Naive thymus-derived CD8-positive, alpha-beta T cell (primary cell): ENCODE measurements at places on chromosomes 7 and 10.

DNA sequence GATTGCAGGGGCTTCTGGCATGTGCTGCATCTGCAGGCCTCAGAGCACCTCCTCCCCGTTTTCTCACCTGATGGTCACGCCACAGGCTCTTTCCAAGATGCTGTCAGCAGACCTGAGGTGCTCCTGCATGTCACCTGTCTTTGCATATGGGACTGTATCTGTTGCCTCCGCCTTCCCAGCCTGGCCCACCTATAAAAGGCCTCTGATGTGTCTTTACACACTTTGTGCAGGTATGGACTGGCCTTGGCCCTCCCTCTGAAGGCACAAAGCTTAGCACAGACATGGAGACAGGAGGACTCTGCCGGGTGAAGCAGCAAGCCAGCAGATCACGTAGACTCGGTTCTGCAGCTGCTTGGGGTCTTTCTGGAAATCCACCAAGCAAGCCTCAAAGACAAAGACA lies 220.9 kb upstream of the PPP2R2D start:
- peaks cover 35% of the 10 kb centered on the region for H3K27me3 ChIP-seq
- H3K4me3 ChIP-seq = no peak overlapping the region
- no peak overlapping the region for H3K27ac ChIP-seq
- DNase-seq = no peak

GRCh38 chr10:33334153-33334804 lies at the start of gene NRP1:
TSS of gene NRP1 (minus strand) at chr10:33334667. CDS start at chr10:33334382, 285 bp downstream.
- DNase-seq = peak; percentile 4
- peaks cover 42% of the 10 kb centered on the region for H3K27me3 ChIP-seq
- no peaks in the 10 kb centered on the region for H3K36me3 ChIP-seq

- H3K27me3 ChIP-seq = no peaks in the 10 kb centered on the region
- no peak for DNase-seq
- H3K36me3 ChIP-seq = no peaks in the 10 kb centered on the region
- H3K4me1 ChIP-seq = no peaks in the 10 kb centered on the region
- no peak overlapping the region for H3K4me3 ChIP-seq
Measured at GRCh38 chr7:81777697-81778096, 7.8 kb upstream of the HGF start.

- DNase-seq = no peak
- H3K36me3 ChIP-seq = no peaks in the 10 kb centered on the region
- H3K4me3 ChIP-seq = no peak overlapping the region
- no peaks in the 10 kb centered on the region for H3K27me3 ChIP-seq
- H3K4me1 ChIP-seq = peaks cover 8% of the 10 kb centered on the region
Measured at GRCh38 chr10:110797416-110797815, 74.3 kb upstream of the PDCD4 start.

DNA sequence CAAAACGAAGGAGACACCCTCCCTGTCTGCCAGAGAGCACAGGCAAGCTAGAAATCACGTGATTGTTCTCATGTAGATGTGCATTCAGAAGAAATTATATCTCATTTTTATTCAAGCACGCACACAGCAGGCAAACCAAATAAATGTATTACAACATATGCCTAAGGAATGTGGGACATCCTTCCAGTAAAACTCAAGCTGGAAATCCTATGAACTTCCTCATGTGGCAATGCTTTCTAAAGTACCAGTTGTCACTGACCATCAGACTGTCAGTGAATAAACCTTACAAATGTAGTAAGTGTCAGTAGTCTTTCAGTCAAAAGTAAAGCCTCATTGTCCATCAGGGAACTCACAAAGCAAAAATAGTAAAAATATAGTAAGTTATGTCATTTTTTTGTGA lies 350.1 kb upstream of the POM121L12 start:
- DNase-seq = no peak
- H3K27me3 ChIP-seq = no peaks in the 10 kb centered on the region
- no peaks in the 10 kb centered on the region for H3K4me1 ChIP-seq
- H3K4me3 ChIP-seq = no peak overlapping the region

DNA sequence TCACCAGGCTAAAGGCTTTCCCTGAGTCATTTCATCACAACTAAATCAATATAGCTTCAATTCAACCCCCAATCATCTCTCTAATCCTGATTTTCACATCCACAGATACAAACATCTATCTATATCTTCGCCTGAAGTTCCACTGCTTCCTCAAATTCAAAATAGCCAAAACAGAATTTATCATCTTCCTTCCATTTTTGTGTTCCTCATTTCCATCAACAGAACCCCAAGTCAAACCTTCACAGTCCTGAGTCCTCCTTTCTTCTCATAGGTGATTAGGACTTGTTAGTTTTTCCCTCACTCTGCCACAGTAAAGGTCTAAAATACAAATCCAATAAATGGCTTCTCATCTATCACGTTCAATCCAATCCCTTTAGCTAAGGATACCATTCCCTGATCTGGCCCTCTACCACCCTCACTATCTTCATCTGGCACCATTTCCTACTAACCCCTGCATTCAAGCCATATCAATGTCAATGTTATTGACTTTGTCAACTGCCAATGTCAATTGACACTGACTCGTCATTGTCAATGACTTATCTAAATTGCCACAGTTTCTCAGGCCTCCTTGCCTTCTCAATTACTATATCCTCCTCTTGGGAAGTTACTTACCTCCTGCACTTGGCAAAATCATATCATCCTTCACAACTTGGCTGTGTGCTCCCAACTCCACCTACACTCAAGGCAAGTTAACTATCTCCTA lies 2.6 kb downstream of the HYCC1 start:
- no peak overlapping the region for H3K4me3 ChIP-seq
- H3K4me1 ChIP-seq = peaks cover 21% of the 10 kb centered on the region
- no peak overlapping the region for H3K27ac ChIP-seq
- H3K36me3 ChIP-seq = no peaks in the 10 kb centered on the region
- no peaks in the 10 kb centered on the region for H3K27me3 ChIP-seq

- peaks cover 2% of the 10 kb centered on the region for H3K36me3 ChIP-seq
- H3K4me1 ChIP-seq = no peaks in the 10 kb centered on the region
- no peaks in the 10 kb centered on the region for H3K27me3 ChIP-seq
- H3K4me3 ChIP-seq = no peak overlapping the region
- no peak for DNase-seq
Measured at GRCh38 chr10:73339436-73339835, 19.2 kb downstream of the CFAP70 start.

DNA sequence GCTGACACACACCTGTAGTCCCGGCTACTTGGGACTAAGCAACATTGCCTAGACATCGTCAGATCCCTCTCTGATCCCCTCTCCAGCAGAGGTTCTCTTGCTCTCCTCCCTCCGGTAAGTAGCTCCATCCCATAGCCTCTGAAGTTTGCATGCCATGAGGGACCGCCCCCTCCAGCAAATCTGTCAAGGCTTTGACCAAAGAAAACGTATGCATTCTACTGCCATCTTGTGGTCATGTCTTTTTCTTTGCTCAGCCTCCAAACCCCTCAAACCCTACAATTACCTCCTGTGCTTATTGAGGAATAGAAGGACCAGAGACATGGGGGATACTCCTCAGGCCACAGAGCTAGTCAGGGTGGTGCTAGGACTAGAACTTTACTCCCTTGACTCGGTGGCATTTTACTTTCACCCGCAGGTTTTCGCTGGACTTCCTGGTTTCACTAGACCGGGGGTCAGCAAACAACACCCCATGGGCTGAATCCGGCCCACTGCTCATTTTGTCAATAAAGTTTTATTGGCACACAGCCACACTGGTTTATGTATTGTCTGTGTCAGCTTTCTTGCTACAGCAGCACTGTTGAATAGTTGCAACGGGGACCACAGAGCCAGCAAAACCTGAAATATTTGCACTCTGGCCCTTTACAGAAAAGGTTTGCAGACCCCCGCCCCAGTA lies 202.6 kb upstream of the FOXK1 start:
- no peak overlapping the region for H3K4me3 ChIP-seq
- H3K36me3 ChIP-seq = peaks cover 2% of the 10 kb centered on the region
- H3K4me1 ChIP-seq = no peaks in the 10 kb centered on the region
- H3K27me3 ChIP-seq = peaks cover 8% of the 10 kb centered on the region

- no peaks in the 10 kb centered on the region for H3K36me3 ChIP-seq
- H3K4me1 ChIP-seq = peaks cover 3% of the 10 kb centered on the region
- no peak overlapping the region for H3K27ac ChIP-seq
- H3K4me3 ChIP-seq = no peak overlapping the region
- no peaks in the 10 kb centered on the region for H3K27me3 ChIP-seq
- DNase-seq = no peak
Measured at GRCh38 chr10:12728494-12728893, 273.0 kb downstream of the CCDC3 start.
